H4 (cell line): ENCODE measurements at places on chromosomes 7 and 10. TPM values are rescaled to one million over a fixed set of nuclear protein-coding genes. Genes with fewer than 3 reads are reported as not detected.
A peak's percentile ranks its signal among the peaks of the same experiment; 100 is the strongest.

- DNase-seq: peak; percentile 96
Observed at GRCh38 chr7:150428671-150429451, 21.6 kb upstream of the GIMAP8 start.

DNA sequence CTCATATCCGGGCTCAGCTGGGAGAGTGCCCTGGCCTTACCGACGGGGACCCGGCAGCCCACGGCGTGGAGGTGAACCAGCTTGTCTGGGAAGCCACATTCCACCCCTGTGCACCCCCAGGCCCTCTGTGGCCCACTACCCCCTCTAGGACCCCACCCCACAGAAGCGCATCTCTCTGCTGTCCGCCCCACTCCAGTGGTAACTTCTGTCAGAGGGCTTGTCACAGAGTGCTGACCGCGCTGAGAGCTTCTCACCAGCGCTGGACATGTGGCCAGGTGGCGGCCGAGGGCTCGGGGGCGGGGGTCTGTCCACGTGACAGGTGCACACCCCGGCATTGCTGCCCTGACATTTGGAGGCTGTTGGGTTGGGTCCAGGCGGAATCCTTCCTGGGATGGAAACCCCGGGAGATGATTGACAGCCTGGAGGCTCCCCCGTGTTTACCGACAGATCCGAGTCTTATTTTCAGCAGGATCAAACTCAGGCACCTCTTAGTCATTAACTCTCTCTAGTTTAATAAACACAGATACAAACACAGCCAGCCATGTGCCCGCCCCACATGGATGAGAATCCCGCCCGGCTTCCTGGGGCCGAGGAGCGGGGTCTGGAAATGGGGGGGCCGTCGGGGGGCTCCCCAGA, 5.1 kb downstream of the ELFN1 start:
- DNase-seq: no peak

DNA sequence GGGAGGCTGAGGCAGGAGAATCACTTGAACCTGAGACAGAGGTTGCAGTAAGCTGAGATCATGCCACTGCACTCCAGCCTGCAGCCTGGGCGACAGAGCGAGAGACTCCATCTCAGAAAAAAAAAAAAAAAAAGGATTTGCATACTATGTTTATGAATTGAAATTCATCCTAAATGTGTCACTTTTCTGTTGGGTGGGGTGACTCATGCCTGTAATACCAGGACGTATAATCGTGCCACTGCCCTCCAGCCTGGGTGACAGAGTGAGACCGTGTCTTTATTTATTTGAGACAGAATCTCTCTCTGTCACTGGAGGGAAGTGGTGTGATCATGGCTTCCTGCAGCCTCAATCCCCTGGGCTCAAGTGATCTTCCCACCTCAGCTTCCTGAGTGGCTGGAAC, 5.8 kb downstream of the ZNF212 start:
- no peak for DNase-seq

- DNase-seq: peak; percentile 99
Observed at GRCh38 chr7:66654275-66655112, 25.8 kb downstream of the KCTD7 start.

DNA sequence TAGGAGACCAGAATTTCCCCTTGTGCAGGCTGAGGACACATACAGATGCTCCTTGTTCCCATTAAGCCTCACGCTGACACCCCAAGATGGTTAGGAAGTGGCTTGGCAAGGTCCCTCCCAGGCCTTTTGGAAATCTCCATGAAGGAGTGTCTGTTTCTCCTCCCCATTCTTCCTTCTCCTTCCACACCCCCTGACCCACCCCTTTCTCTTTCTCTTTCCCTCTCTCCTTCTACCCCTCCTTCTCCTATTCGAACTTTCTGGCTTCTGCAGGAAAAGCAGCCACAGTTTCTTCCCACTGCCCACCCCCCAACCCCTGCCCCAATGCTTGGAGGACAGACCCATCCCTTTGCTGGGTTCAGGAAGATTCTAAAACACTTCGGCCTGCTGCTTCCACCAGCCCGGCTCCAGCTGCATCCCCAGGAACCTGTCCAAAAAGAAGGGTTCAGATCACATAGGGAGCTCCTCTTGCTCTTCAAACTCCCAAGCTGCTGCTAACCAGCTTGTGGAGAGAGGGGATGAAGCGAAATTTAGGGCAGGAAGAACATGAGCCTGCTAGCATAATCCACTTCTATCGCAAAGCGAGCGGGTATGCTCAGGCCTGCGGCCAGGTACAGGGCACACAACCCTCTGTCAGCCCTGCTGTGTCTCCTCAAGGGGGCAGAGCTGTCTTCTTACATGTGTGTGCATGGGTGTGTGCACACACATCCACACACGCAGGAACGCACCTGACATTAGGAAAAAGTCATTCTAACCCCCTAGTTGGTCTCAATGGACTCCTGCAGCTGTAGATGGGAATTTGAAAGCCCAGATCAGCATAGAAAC, 80.4 kb downstream of the PPP1R3C start:
- DNase-seq: no peak

GRCh38 chr10:43131906-43132305, 6.3 kb upstream of the CSGALNACT2 start:
- no peak for DNase-seq

GRCh38 chr10:68831961-68832455, 4.7 kb downstream of the STOX1 start:
- no peak for DNase-seq

The PNLIPRP1 gene
- total RNA-seq: not detected in 2 replicates

DNA sequence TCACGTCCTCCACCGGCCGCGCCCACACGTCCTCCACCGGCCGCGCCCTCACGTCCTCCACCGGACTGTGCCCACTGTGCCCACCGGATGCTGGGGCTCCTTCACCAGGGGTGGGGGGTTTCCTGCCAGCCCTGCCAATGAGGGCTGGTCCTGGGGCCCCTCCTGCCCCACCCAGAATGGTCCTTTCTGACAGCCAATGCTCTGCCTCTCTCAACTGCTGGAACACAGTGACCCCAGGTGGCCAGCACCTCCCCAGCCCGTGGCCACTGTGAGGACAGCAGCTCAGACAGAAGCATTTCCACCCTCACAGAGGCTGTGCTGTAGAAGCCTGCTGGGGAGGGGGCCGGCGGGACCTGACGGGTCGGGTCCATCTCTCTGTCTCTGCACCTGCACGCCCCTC, 90.1 kb upstream of the DNAAF5 start:
- no peak for DNase-seq

- peak; percentile 63 for DNase-seq
Observed at GRCh38 chr10:68897336-68897741, 3.8 kb upstream of the DDX50 start.

DNA sequence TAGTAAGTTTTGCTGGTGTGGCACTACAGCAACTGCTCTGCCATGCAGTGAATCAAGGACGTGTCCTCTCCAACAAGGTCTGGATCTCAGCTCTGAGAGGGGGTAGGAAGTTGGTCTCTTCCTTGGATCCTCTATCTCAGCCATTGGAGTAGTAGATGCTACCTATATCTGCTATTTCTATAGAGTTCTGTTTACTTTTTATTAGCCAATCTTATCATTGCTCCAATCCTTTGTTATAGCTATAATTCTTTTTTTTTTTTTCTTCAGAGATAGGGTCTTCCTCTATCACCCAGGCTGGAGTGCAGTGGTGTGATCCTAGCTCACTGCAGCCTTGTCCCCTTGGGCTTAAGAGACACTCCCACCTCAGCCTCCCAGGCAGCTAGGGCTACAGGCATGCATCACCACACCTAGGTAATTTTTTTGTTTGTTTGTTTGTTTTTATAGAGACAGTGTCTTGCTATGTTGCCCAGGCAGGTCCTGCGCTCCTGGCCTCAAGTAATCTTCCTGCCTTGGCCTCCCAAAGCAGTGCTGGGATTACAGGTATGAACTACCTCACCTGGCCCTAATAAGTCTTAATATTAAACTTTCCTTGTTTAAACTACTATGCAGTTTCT, 155.2 kb upstream of the ASAH2 start:
- DNase-seq: no peak

The ASZ1 gene
- total RNA-seq: 0.14 TPM in 1 of 2 replicates, not detected in the other

DNA sequence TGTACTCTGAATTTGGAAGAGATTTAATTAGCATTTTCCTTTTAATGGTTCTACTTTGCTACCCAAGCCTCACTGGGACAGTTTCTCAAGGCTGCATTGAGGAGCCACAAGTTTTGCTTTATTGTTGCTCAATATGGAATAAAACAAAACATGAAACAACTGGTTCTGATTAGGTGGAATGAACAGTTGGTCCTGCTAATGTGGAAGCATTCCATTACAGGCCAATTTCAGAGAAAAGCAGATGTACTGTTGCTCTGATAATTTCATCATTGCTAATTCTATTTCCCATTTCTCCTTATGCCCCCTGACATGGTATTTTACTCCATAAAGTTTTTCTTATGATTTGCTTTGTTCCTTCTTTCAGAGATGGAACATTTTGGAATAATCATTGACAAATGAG, 66.0 kb upstream of the PAPSS2 start:
- no peak for DNase-seq

GRCh38 chr10:65219444-65219843, 1698.2 kb downstream of the REEP3 start:
- no peak for DNase-seq

DNA sequence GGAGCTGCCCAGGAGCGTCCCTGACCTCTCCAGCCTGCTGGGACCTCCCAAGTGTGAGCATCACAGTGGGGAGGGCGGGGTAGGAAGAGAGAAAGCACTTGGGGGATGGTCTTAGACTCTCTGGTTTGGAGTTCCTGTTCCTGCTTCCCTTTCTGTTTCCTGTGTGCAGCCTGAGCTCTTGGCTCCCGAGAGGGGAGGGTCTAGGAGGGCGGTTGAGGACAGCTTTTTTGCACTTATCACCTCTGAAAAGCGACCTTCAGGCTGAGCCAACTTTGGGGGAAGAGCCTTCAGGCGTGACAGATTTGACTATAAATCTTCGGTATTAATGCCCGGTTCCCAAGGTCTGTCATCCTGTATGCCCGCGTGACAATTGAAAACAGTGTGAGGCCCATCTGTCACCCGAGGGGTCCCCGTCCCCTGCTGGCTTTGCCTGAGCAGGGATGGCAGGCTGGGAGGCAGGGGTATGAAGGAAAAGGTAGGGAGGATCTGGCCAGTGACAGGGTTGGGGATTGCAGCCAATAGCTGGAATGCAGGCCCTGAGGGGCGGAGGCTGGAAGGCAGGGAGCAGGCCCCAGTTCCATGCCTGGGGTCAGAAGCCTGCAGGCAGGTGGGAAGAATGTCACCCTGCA, 78.6 kb downstream of the CDH23 start:
- DNase-seq: no peak

DNA sequence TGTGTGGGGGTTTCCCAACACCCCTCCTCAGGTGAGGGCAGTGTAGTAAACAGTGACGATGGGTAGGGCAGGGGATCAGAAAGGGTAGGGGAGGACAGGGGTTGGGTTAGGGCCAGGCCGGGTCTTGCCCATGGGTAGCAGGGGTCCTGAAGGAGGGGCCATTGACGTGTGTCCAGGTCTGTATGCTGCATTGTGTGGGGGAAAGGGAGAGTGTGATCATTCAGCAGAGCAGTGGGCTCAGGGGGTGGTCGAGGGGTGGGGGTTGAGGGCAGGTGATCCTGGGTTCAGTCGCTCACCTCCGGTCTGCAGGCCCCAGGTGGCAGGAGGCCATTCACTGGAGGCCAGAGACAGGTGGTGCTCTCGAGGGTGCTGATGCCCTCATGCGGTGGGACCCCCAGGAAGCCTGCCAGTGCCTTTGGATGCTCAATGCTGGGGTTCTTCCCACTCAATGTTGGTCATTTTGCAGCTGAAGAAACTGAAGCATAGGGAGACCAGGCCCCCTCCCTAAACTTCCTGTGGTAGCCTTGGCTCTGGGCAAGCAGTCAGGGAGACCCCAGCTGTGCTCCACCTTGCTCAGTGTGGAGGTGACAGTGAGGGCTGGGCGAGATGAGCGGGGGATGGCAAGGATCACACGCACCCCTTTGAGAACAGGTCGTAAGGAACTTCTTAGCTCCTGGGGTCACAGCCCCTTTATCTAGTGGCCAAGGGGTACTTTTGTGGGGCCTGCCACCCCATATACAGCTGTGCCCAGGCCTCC, 48.8 kb upstream of the CAMK2B start:
- DNase-seq: no peak

The NXPH1 gene
- 0.70 TPM in 1 of 2 replicates, not detected in the other for total RNA-seq

GRCh38 chr10:86100581-86101061, 266.0 kb downstream of the GRID1 start:
- no peak for DNase-seq

- DNase-seq: no peak
Observed at GRCh38 chr7:45710271-45711160, 136.3 kb downstream of the ADCY1 start.

The PAPSS2 gene
- 0.17 TPM in 1 of 2 replicates, not detected in the other for total RNA-seq

GRCh38 chr10:88478256-88478655, 104.9 kb downstream of the RNLS start:
- DNase-seq: no peak

DNA sequence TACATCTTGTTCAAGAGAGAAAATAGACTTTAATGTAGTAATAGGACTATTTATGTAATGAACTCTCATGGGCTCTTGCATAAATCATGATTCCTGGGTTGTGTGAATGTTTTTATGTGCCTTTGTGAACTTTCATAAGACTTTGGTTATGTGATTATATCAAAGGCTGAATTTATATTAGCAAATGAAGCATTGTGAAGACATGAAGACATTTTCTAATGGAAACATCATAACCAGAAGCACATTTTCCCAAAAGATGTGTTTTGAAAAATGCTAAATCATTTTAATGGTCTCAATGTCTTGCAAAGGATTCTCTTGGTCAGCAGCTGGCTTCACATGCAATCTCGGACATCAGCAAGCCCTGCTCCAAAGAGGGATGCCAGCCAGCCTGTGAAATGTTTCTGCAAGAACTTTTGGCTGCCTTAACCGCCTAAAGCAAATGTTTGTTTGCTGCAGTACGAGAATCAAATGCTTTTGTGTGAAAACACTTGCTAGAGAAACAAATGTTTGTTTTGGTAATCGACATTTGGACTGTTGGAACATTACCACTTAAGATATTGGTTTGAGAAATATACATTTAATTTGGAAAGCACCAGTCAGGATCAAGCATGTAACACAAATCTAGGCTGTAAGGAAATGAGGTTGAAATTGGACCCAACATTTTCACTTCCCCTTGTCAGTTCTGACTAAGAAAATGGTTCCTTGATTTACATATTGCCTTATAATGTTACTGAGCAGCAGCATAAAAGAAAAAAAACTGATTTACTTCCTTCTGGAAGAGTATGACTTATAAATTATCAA, 102.1 kb downstream of the RTKN2 start:
- no peak for DNase-seq

- peak; percentile 49 for DNase-seq
Observed at GRCh38 chr7:27156508-27156898, at the start of gene HOXA7. Gene HOXA7 (minus strand): TSS chr7:27156675. CDS start chr7:27156545, 130 bp downstream.
